ENCODE measurements at places on chromosomes 7 and 10. TPM values are rescaled to one million over a fixed set of nuclear protein-coding genes. Genes with fewer than 3 reads are reported as not detected.
A peak's percentile ranks its signal among the peaks of the same experiment; 100 is the strongest.

CALML3 gene
- total RNA-seq: not detected

ADAM22 gene
- 0.07 TPM for total RNA-seq

FAM25C gene
- not detected for total RNA-seq

DNA sequence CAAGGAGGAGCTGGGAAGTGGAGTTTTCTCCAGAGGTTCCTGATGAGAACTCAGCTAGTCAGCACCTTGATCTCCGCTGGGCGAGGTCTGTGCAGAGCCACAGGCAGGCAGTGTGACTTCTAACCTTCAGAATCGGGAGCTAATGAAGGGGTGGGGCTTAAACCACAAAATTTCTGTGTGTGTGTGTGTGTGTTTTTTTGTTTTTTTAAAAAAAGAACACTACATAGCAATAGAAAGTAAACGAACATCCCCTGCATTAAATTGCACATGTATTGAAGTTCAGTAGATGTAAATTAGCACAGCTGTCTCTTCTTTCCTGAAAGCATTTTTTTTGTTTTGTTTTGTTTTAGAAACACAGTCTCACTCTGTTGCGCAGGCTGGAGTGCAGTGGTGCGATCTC, 46.2 kb downstream of the RBM17 start:
- H3K4me3 ChIP-seq: no peak overlapping the region
- no peak for DNase-seq
- no peaks in the 10 kb centered on the region for H3K36me3 ChIP-seq
- H3K4me1 ChIP-seq: no peaks in the 10 kb centered on the region
- no peak overlapping the region for H3K27ac ChIP-seq

DNA sequence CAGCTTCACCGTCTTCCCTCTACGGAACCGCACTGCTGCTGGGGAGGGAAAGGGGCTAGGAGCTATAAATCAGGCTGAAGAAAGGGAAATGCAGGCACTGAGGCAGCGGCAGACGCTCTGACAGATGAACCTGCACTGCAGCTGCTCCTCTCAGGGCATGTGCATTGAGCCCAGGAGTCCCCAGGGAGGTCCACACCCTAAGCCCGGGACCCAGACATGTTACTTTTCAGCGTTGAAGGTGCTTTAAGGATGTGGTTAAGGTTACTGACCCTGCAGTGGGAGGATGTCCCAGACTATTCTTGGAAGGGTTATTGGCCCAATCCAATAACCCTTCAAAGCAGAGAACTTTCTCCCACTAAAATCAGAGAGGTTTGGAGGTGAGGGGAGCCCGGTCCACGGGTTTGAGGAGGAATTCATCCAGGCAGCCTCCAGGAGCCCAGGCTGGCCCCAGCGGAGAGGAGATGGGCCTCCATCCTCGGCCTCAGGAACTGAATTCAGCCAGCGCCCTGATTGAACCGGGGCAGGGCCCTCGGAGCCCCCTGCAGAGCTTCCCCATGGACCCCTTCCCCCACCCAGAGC, 75.4 kb downstream of the ADARB2 start:
- H3K36me3 ChIP-seq: no peaks in the 10 kb centered on the region
- no peak overlapping the region for H3K27ac ChIP-seq
- no peaks in the 10 kb centered on the region for H3K4me1 ChIP-seq
- H3K4me3 ChIP-seq: no peak overlapping the region

GRCh38 chr7:135210888-135211178, 493 bp downstream of the WDR91 start:
- peak overlapping the region; percentile 84 for H3K4me3 ChIP-seq
- no peaks in the 10 kb centered on the region for H3K27me3 ChIP-seq
- DNase-seq: no peak

DNA sequence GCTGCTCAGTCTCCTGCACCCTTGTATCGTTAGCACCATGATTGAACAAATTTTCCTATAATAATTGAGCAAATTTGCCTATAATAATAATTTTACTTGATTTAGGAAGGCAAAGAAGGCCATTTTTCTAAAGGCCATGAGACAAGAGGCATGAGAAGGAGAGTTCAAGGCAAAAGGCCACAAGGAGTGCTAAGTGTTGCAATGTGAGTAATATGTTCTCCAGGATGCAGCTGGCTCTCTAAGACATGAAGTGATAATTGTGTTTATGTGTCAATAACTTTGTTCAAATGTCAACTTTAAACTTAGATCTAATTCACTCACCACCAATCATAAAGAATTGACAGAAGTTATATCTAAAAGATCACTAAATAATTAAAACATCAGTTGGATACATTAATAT, 53.8 kb downstream of the SGCE start:
- no peak overlapping the region for H3K4me3 ChIP-seq
- H3K36me3 ChIP-seq: no peaks in the 10 kb centered on the region
- H3K4me1 ChIP-seq: no peaks in the 10 kb centered on the region
- DNase-seq: no peak
- no peak overlapping the region for H3K27ac ChIP-seq

- H3K4me3 ChIP-seq: no peak overlapping the region
- H3K27me3 ChIP-seq: no peaks in the 10 kb centered on the region
- no peak for DNase-seq
- H3K4me1 ChIP-seq: no peaks in the 10 kb centered on the region
Observed at GRCh38 chr10:47412869-47413268, 28.8 kb upstream of the ZNF488 start.
